ENCODE measurements at places on chromosomes 5 and 9.

GRCh38 chr5:143890487-143890886 is 78.5 kb downstream of the HMHB1 start:
- DNase-seq = peak; percentile 55

- DNase-seq = no peak
These were observed 397.5 kb downstream of the TMEM167A start for GRCh38 chr5:82679660-82680059.

DNA sequence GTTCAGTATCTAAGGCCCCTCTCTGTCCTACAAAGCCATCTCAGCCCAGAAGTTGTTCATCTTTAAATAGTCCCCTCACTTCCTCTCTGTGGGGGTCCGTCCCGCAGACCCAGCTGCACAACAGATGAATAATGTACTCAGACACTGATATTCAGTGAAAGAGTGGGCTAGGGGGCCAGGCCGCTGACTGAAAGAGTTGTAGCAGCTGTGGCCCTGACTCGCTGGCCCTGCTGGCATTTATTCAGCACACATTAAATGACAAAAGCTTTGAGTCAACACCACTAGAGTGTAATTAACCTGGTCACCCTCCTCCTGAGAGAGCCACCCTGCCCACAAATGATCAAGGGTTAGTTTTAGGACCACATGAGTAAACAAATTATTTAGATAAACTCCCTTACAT is 76.3 kb downstream of the MED10 start:
- no peak for DNase-seq

- DNase-seq = peak; percentile 37
These were observed 28.7 kb downstream of the DNAJC21 start for GRCh38 chr5:34957857-34958690.

GRCh38 chr5:174312641-174313040 is 267.1 kb downstream of the NSG2 start:
- no peak for DNase-seq

DNA sequence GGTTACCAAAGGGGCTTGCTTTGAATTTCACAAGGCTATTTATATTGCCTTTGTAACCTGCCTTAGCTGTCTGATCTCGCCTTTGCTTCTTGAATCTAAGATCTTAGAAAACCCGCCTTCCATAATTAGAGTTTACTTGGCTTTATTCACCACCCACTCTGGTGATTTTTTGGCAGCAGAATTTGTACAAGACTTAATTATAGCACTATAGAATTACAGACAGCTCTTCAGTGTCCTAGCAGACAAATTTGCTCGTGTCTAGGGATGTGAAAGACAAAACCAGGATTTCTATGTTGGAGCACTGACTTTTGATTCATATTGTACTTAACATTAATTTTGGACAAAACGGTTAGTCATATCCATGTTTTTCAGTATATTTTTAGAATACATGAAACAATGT is 306.6 kb downstream of the ADGRV1 start:
- no peak for DNase-seq

- DNase-seq = no peak
These were observed 336.8 kb upstream of the RFX3 start for GRCh38 chr9:3862561-3862960.

GRCh38 chr9:3863686-3864085 is 337.9 kb upstream of the RFX3 start:
- DNase-seq = peak; percentile 16

GRCh38 chr9:137606734-137607138 is 1.2 kb downstream of the ARRDC1 start:
- DNase-seq = no peak

DNA sequence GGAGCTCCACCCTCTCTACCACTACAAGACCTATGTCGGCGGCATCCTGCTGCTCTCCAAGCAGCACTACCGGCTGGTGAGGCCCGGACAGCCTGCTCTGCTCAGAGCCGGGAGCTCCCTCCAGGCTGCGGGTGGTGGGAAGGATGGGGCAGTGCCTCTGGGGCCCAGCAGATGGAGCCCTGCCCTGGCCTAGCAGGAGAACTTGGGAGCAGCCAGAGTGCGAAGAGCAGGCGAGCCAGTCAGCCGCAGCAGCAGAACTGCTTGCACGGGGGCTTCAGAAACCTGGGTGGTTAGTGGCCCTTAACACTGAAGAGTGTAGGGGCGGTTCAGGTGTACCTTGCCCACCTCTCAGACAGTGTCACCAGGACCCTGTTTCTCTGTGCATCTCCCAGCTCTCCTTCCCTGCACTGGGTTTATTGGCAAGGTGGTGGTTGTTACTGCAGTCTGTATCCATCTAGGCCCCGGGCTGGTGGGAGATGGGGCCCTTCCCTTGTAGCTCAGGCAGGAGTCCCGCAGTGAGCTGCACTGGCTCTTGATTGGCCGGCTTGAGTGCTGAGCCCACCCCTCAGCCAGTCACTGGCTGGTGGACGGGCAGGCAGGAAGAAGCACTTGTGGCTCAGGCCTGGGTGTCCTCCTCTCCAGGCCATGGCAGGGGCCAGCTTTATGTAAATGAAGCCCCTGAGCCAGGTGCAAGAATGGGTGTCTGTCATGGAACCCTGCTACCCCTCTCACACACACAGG is 7.7 kb downstream of the B4GALT7 start:
- peak; percentile 77 for DNase-seq

GRCh38 chr5:83654427-83654994 is 66.1 kb downstream of the HAPLN1 start:
- DNase-seq = peak; percentile 15

DNA sequence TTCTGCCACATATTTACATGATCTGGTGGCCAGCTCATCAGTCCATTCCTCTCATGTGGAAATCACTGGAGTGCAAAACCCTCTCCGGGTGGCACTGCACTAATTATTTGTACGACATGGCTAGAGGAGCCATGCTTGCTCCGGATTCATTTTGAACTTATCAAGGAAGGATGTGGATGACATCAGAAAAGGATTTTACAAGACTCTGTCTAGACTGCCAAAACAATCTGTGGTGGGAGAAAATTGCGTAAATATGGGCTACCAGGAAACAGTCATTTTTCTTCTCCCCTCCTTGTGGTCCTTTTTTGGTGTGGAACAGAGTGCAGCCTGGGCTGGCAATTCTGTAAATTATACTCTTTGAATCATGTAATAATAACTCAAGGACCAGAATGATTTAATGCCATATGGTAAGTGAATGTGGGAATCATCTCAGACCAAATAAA is 123.4 kb upstream of the IFNE start:
- peak; percentile 94 for DNase-seq

- DNase-seq = no peak
These were observed 88.8 kb upstream of the EQTN start for GRCh38 chr9:27385606-27386322.

GRCh38 chr5:50768634-50769033 is 102.2 kb downstream of the PARP8 start:
- no peak for DNase-seq

- DNase-seq = peak; percentile 20
These were observed 94.8 kb downstream of the ERCC6L2 start for GRCh38 chr9:95970317-95970716.

- DNase-seq = no peak
These were observed 62.1 kb downstream of the CETN3 start for GRCh38 chr5:90347462-90347861.

DNA sequence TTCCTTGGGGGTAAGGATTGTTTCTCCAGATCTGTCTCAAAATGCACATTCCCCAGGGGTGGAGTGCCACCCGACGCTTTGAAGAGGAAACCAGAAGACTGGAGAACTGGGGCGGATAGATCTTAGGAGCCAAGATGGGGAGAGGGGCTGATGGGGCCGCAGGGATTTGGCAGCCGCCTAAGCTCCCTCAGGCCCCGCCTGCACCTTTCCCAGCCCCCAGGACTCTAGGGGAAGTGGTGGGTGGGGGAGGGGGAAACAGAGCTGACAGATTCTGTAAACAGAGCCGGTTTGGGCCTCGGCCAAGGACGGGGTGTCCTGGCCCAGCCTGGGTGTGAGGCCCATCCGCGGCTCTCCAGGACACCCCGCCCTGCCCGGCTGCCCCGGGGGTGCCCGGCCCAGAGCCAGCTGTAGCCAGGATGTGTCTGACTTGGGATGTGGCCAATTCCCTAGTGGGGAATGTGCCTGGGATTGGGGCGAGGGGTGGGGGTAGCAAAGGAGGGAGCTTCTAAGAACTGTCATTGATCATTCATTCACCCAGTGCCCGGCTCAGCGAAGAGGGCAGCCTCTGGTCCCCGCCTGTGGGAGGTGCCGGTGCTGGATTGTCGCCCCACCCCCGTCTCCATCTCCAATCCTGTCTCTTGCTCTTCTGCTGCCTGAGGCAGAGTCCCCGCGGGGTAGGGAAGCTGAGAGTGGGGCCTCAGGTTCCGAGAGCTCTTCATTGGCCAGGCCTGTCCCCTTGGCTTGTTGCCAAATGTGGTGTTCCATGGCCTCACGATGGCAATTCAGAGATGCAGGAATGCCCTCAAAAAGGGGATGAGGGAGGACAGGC is 54.8 kb upstream of the CDKN2AIPNL start:
- DNase-seq = peak; percentile 63

DNA sequence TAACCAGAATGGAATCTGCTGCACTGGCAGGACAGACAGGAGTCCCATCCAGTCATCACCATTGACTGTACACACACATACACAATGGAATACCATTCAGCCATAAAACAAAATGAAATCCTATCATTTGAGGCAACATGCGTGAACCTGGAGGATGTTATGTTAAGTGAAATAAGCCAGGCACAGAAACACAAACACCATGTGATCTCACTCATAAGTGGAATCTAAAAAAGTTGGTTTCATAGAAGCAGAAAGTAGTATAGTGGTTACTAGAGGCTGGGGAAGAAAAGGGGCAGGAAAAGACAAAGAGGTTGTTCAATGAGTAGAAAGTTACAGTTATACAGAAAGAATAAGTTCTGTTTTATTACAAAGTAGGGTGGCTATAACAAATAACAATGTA is 884.0 kb upstream of the ACO1 start:
- no peak for DNase-seq

DNA sequence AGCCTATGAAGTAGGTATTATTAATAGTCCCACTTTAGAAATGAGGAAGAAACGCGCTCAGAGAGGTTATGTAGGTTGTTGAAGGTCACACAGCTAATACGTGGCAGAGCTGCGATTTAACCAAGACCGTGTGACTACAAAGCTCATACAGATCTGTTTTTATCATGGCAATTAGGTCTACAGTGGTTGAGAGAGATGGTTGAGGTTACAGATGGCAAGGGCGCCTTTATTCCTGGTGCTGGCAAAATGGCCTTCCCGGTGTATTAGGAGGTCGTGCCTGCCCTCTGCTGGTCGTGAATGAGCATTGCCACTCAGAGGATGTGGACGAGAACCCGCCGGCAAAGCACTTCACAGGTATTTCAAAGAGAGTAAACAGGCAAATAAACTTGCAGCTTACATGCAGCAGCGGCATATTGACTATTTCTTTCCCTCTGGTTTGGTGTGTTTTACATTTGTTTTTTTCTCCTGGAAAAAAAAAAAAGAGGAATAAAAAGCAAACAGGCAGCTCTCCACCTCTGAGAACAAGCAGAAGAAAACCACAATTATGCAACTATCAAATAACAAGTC is 65.3 kb upstream of the EGFLAM start:
- DNase-seq = peak; percentile 77

DNA sequence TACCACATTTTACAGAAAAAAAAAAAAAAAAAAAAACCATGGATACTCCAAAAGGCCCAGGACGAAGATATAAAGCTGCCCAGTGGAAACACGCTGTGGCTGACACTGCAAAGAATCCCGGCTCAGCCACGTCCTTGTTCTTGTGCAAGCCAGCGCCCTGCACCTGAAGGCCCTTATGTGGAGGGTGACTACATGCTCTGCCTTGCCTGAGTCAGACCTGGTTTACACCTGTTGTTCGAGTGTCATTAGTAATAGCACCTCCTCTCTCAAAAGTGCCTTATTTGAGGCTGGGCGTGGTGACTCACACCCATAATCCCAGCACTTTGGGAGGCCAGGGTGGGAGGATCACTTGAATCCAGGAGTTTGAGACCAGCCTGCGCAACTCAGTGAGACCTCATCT is 54.3 kb upstream of the ZSWIM6 start:
- DNase-seq = no peak

DNA sequence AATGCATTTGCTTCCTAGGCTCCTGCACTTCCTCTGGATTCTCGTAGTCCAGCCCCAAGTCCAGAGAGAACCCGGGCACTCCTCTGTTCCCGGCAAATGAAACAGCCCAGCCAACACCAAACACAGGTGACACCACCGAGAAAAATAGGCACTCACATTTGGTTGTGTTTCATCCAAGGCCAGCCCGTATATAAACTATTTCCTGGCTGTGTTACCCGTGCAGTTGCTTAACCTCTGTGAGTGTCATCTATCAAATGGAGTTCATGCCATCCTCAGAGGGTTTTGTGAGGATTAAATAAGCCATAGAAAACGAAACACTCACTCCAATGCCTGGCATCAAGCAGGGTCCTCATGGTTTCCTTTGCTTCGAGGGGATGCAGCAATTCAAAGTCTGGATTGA is 115.2 kb downstream of the BOD1 start:
- DNase-seq = no peak

GRCh38 chr9:127773272-127773671 is 5.2 kb downstream of the SH2D3C start:
- no peak for DNase-seq

DNA sequence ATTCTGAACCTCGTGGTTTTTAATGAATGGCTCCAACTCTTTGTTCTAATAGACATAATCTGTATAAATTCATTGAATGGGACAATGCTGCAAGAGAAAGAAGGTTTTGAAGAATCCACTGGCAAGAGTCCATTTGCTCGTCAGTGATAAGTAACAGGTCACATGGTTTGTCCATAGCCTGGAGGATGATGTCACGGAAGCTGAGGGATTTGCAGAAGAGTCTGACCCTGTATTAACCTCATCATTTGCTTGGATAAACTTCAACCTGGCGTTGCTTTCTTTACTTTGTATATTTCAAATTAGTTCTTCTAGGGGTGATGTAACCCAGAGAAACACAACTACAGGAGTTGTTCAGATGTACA is 197.4 kb downstream of the GAS1 start:
- DNase-seq = peak; percentile 65

- DNase-seq = no peak
These were observed 329.2 kb downstream of the TMEM167A start for GRCh38 chr5:82747986-82748385.

DNA sequence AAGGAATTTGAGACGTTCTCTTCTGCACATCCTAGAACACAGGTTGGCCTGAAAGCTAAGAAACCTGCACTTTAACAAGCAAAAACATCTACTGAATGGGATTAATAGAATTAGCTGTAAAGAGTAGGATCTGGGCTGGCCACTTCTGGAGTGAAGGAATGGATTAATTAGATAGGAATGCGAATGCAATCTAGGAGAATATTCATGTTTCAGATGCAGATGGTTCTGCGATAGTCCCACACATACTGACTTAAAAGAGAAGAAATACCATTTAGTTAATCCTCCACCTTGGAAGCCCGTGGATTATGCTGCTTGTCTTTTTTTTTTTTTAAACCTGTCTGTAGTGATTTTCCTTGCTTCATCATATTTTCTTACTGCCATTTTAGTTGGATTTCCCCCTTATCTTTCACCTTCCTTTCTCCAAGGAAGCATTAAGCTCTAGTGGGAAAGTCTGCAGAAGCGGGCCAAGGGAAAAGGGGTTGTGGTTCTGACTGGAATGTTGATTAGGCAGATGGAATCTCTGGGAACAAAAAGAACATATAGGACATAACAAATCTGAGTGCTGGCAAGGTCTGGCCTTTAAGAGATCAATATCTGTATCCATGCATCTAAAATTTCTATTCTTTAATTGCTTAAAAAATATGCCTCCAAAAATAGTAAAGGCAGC is 152.4 kb downstream of the ALDH1A1 start:
- no peak for DNase-seq

GRCh38 chr5:119383008-119383407 is 27.2 kb downstream of the TNFAIP8 start:
- no peak for DNase-seq

- DNase-seq = peak; percentile 68
These were observed 44.5 kb upstream of the NR5A1 start for GRCh38 chr9:124551472-124552272.

GRCh38 chr9:136528716-136529341 is 17.0 kb downstream of the NOTCH1 start:
- DNase-seq = no peak

Measured in AG10803 (cell line).